ENCODE measurements at places on chromosomes 5 and 9. TPM values are rescaled to one million over a fixed set of nuclear protein-coding genes. Genes with fewer than 3 reads are reported as not detected.

GRCh38 chr9:109602987-109603386, 104.9 kb upstream of the PTPN3 start:
- DNase-seq, result no peak

GRCh38 chr9:110919609-110920008, 118.7 kb downstream of the LPAR1 start:
- DNase-seq, result peak; percentile 57

- DNase-seq, result peak; percentile 68
Observed at GRCh38 chr5:41270423-41271251, 57.3 kb upstream of the C6 start.

- no peak for DNase-seq
Observed at GRCh38 chr5:35862126-35862525, 5.4 kb downstream of the IL7R start.

DNA sequence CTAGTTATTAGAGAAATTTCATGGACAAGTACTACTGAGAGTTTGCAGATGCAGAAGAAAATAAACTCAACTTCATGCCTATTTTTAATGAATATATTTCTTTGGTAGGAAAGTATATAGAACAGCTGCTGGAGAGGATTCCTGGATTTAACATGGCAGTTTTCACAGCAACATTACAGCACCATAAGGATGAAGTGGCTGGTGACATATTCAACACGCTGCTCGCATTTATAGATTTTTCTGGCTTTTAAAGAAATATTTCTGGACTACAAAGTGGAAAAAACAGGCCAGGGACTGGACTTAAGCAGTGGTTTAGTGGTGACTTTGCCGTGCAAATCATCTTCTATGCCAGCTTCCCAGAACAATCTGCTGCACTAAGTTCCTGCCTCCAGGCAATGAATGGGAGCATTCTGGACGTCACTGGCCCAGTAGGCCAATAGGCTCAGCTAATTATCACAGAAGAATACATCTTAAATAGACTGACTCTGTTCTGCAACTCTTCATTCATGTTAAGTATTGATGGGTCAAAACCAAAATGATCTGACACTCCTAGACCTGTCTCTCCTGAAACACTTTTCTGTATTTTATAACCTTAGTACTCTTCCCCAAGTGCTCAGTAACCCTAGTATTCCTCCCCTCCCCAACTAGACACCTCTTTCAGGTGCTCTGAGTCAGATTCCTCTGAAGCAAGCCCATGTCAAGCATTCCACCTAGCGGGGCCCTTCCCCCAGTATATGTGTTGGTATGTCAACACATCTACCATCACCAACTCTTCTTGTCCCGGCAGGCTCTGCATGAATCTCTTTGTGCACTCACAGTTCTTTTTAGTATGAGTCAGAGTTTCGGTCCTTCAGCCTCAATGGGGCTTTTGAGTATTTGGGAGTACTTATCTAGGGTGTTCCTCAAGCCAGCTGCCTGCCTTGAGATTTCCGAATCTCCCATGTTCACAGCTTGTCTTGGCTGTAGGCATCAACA, 625.5 kb downstream of the CHSY3 start:
- DNase-seq, result no peak

GRCh38 chr5:82793808-82794419, 283.3 kb downstream of the TMEM167A start:
- DNase-seq, result no peak

- peak; percentile 93 for DNase-seq
Observed at GRCh38 chr5:129904102-129904666, at the start of gene CHSY3. TSS of gene CHSY3 (plus strand) at chr5:129904465.

DNA sequence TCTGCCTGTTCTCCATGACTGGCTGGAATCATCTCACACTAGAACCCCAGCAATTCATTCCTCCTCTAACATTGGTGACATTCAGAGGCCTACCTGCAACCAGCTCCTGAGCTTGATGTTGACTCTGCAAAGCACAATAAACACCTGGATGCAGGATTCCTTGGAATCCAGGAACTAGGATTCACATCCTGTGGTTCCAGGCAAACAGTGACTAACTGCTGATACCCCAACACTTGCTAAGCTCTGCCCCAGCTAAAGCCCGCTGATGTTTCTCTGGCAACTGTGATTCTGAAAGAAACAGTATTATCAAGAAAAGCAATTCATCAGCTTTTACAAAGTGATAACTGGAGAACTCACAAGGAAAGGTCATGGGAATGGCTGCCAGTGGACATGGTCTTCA, 29.2 kb downstream of the SUSD1 start:
- DNase-seq, result peak; percentile 46

DNA sequence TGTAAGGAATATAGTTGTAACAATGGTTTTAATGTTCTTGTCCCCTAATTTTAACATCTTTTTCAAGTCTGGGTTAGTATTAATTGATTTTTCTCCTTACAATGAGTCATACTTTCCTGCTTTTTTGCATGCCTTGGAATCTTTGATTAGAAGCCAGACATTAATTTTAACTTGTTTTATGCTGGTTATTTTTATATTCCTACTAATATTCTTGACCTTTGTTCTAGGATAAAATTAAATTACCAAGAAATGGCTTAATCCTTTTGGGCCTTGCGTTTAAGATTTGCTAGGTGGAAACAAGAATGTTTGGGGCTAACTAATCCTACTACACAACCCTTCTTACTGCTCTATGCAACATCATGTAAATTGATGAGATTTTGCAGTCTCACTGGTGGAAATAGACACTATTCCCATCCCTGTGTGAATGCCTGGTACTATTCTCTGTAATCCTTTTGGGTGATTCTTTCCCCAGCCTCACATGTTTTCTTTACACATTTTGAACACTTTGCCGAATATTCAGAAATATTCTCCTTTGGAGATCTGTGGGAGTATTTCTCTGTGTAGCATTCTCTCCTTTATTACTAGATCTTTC, 47.2 kb downstream of the ZCCHC7 start:
- no peak for DNase-seq

DNA sequence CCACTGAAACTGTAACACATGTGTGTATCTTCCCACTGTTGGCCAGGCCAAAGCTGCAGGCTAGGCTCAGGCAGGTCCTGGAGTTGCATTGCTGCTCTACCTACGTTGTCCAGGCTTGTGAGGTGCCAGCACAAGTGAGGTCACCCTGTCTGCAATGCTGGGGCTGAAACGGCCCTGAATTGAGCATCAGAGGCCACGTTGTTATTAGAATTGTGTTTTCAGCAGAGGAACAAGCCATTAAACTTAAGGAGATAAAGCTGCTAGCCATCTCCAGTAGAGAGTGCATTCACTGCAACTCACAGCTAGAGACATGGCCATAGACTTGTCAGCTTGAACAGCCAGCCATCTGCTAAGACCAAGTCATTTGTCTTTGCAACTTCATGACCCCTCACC, 191.8 kb downstream of the SEMA6A start:
- DNase-seq, result no peak

DNA sequence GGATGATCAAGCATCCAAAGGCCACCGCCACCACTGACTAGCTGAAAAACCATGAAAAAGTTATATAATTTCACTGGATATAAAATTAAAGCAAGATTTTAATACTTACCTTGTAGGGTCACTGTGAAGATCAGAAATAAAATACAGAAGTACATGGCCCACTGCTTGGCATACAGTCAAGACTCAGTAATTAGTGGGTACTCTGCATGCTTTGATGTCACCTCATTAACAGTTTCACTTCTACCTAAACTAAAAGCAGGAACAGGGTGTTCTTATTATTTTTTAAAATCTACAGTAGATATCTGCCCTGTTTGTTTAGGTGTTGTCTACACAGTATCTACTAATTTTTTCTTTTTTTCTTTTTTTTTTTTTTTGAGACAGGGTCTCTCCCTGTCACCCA, 66.4 kb downstream of the NFIB start:
- no peak for DNase-seq

DNA sequence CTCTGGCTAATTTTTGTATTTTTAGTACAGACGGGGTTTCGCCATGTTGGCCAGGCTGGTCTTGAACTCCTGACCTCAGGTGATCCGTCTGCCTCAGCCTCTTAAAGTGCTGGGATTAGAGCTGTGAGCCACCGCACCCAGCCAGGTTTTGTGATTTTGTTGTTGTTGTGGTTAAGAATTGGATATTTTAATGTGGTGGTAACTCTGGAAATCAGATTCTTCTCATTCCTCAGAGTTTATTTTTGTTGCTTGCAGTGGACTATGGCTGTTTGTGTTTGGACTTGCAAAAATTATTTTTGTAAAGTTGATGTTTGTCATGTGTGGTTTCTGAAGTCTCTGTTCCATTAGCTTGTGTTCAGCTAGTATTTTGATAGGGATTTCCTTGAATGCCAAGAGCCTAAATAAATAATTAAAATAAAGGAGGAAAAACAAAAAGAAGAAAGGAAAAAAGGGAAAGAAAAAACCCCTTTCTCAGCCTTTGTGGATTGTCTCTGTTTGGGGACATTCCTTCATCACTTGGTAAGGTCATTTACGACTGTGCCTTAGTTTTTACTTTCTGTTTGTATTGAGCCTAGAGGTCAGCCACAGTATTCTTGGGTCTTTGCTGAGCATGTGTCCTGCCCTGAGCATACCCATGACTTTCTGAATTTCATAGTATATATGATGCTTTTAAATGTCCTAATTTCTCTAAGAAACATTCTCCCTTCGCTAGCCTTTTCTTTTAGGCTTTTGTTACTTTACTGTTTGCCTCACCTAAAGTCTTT, 37.3 kb downstream of the PBX3 start:
- DNase-seq, result no peak

GRCh38 chr5:117800261-117800660, 1188.1 kb downstream of the DTWD2 start:
- DNase-seq, result peak; percentile 22

GRCh38 chr9:22244139-22245011, 202.2 kb upstream of the DMRTA1 start:
- DNase-seq, result peak; percentile 70

- no peak for DNase-seq
Observed at GRCh38 chr5:34682926-34683623, 26.9 kb downstream of the RAI14 start.

DNA sequence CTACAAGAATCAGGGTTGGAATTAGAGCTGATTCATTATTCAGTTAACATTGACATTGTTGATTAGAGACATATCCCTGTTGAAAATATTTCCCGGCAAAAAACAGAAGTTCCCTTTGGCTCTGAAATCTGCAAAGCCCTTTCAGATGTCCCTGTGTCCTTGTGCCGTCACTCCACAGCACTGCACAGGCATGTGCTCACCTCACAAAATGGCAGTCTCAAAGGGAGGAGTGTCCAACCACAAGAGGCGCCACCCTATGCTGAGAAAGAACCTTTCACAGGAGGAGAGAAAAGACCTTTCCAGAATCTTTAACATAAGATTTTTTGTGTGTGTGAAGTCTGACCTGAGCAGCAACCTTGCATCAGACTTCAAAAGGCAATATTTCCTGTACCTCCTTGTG, 112.8 kb upstream of the PRSS3 start:
- no peak for DNase-seq

DNA sequence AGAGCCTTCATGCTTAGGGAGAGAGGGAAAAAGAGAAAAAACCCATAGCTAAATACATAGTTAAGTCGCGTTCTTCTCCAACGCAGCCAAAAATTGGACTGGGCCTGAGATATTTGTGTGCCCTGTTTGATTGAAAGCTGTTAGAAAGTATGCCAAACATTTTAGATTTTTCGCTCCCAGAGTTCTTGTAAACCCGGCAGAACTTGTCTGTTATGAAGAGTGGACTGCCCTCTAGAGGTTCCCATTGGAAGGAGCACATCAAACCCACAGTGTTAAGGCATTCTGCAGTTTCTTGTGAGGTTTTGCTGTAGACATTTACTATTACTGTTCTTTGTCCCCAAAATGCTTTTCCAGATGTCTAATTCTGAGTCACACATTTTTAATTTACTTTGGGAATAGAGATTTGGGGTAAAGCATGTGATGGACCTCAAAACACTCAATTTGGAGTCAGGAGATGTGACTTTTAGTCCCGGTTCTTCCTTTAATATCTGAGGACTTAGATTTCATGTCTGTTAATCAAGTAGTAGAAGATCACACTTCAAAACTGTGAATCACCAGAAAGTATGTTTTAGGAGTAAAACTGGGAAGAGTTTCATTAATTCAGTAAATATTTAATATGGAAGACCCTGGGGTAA, 96.6 kb downstream of the PCSK1 start:
- peak; percentile 88 for DNase-seq

GRCh38 chr9:131092548-131093440, 3.5 kb upstream of the AIF1L start:
- no peak for DNase-seq

DNA sequence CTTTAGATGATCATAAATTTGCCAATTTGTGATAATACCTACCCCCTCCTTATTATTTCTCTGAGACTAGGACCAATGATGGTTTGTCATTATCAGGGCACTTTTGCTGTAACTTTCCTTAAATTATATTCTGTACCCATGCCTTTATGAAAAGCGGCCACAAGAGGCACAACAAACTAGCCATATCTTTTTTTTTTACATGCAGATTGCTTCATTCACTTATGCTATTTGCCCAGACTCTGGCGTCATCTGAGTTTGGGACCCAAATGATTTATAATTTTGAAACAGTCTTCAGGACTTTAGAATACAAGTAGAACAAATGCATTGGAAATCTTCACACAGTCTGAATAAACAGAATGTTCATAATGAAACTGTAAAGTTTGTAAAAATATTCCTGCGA, 408.1 kb downstream of the MAT2B start:
- DNase-seq, result no peak

DNA sequence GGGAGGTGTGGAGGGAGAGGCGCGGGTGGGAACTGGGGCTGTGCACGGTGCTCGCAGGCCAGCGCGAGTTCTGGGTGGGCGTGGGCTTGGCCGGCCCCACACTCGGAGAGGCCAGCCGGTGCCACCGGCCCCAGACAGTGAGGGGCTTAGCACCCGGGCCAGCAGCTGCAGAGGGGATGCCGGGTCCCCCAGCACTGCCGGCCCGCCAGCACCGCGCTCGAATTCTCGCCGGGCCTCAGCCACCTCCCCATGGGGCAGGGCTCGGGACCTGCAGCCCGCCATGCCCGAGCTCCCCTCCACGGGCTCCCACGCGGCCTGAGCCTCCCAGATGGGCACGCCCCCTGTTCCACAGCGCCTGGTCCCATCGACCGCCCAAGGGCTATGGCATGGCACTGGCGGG, 104.6 kb downstream of the GLIS3 start:
- DNase-seq, result no peak

DNA sequence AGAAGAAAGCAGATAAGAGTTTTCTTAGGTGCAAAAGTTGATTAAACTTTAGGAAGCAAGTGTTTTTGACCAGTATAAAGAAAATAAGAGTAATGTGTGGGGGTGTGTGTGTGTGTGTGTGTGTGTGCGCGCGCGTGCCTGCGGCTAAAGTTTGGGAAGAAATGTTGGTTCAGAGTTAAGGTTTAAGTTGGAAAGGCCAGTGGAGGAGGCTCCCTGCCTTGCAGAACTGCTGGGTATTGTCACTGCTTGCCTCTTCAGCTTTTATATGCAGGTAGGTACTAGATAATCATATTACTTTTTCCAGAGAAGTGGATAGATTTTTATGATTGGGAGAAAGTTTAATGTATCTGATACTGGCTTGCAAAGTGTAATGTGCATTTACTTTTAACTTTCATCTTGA, 2.0 kb downstream of the PIK3R1 start:
- no peak for DNase-seq

The SOX30 gene
- total RNA-seq, result not detected

The EIF4EBP3 gene
- 2.7 TPM for total RNA-seq

The SH3RF2 gene
- total RNA-seq, result 35.1 TPM

The SLC6A3 gene
- total RNA-seq, result not detected

The PIP5K1B gene
- total RNA-seq, result 10.2 TPM

The PDE6A gene
- 3.6 TPM for total RNA-seq

Measured in hepatocyte (in vitro differentiated cells).